ENCODE measurements at places on chromosomes 11 and 22.

GRCh38 chr22:39925909-39926679, 25.2 kb downstream of the GRAP2 start:
- DNase-seq: no peak

GRCh38 chr22:47854251-47854650, 1091.8 kb downstream of the TBC1D22A start:
- DNase-seq: no peak

DNA sequence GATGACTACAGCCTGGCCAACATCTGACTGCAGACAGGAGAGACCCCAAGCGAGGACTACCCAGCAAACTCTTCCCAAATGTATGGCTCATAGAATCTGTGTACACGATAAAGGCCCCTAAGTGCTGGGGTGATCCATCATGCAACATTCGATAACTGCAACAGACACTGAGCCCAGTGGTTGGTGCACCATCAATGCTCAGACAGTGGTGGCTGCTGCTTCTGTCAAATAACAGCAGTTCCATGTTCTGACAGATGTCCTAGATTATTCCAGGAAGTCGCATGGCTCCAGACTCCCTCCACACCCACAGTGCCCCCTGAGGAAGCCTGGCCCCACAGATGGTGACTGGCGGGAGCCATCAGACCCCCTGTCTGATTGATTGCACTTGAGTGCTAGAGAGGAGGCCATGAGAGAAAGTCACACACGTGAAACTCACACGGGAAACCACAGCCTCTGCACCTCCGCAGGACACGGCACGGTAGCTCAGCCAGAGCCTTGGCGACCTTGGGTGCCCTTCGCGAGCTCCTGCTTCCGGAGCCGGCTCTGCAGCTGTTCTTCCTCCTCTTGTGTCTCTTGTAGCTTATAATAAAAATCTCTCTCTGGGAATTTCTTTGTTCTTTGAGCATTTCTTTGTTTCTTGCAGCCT, 1155.9 kb downstream of the TBC1D22A start:
- no peak for DNase-seq

- DNase-seq: no peak
Observed at GRCh38 chr22:46033256-46034200, 56.6 kb upstream of the WNT7B start.

DNA sequence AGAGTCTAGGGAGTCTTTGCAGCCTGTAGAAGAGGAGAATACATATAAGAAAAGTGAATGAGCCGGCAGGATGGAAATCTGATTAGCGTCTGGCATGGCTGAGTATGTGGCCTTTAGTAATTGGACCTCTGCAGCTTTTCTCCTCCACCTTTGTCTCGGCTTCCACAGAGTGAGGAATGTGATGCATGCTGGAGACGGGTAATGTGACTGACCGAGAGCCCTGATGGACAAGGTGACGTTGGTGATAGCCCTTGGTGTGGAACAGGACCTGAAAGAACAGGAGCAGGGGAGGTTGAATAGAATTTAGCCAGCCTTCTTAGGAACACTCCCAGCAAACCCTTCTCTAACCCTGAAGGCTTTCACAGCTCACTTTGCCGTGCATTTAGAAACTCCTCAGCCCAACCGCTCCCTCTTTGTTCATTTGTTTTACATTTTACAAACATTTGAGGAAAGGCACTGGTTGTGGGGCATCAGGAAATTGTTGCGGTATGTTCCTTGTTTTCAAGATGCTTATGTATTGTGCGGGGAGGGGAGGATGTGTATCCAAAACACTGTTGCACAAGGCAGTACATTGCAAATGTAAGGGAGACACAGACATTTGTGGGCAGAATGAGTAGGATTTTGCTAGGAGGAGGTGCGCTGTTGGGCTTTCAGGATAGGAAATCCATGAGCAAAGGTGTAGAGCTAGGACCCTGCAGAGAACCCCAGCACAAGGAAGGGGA, 6.9 kb downstream of the GTPBP1 start:
- no peak for DNase-seq

GRCh38 chr22:20957102-20957682, 9.9 kb upstream of the AIFM3 start:
- DNase-seq: no peak

DNA sequence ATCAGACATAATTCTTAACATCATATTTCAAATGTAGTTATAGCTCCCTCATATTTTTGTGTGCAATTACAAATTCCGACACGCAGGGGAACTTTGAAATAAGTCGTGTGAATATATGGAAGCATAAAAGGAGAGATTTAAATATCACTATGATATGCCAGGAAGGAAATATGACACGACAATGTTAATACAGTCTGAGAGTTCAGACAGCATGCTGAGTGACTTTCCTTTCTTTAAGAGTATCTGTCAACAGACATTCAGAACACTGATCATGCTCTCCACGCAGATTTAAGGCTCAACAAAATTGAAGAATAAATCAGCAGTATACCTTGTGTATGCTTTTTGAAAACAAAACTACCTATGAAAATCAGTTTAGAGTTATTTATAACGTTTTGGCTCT, 232.6 kb upstream of the CARD18 start:
- DNase-seq: no peak

GRCh38 chr11:61764606-61765260, 12.3 kb downstream of the MYRF start:
- DNase-seq: no peak

DNA sequence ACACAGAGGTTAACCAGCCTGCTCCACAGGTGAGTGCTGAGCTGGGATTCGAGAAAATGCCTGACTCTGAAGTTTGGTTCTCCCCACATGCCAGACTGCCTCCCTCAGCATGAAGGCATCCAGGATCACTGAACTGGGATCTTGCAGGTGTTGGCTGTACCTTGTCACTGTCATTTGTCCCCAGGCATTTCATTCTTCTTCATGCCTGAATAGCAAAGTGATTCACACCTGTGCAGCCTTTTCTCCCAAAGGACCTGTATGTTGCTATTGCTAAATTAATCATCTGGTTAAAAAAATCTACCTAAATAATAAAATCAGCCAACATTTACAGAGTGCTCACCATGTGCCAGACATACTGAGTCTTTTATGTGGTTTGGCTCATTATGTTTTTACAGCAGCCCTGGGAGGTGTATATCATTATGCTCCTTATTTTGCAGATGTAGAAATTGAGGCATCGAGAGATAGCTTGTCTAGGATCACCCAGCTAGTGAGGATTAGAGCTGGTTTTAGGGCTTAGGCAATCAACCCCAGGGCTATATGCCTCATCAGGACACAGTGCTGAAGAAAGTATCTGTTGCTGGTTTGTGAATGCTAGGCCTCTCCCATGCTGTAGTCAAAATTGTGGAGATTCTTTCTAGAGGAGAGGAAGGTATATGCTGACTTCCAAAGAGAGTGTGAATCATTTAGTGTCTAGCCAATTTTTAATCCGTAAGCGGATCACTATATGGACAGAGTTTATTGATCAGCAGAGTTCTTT, 204.4 kb downstream of the HIPK3 start:
- no peak for DNase-seq

DNA sequence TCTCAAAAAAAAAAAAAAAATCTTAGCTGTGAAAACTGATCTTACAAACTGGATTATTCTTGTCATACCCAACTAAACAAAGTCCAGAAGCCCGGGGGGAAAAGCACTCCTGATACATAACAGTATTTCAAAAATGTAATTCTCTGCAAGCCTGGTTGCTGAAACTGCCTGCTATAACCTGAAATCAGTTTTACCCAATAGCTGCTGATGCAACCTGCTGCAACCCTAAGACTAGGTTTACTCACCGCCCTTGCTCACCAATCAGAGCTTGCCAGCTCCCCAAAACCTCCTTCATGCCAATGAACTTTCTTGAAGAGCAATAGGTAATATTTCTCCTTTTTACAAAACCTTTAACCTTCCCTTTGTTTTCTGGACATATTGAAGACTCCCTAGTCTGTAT, 12.4 kb downstream of the FGF19 start:
- DNase-seq: peak; percentile 55

GRCh38 chr11:125105926-125106325, 5.5 kb downstream of the TMEM218 start:
- DNase-seq: no peak
